Activated CD8-positive, alpha-beta memory T cell treated with anti-CD3 and anti-CD28 coated beads for 1 hour (primary cell): ENCODE measurements at places on chromosomes 7 and 10.

DNA sequence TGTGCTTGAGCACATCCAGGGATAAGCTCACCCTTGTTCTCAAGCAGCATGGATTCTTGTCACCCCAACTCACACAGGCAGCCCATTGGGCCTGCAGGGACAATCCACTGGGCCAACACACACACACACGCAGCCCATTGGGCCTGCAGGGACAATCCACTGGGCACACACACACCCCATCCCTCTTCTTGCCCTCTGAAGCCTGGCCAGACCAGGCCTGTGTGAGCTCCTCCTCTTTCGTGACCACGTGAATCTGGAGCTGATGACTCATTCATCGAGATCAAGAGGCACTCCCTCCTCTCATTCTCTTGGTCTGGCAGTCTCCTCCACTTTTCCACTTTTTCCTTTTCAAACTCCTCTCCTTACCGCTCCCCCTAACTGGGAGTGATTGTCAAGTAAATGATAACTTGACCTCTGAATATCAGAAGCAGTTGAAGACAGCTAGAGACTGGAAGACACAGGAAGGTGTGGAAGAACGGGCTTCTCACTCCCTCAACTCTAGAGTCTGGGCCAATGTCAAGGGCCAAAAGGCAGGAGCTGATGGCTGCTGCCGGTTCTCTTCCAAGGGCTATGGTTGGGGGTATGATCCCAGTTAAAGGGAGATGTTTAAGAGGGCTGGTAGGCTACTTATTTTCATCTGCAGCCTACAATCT lies 89.7 kb downstream of the HIPK2 start:
- DNase-seq: no peak

GRCh38 chr10:21961847-21962246 lies 41.7 kb downstream of the DNAJC1 start:
- DNase-seq: no peak

DNA sequence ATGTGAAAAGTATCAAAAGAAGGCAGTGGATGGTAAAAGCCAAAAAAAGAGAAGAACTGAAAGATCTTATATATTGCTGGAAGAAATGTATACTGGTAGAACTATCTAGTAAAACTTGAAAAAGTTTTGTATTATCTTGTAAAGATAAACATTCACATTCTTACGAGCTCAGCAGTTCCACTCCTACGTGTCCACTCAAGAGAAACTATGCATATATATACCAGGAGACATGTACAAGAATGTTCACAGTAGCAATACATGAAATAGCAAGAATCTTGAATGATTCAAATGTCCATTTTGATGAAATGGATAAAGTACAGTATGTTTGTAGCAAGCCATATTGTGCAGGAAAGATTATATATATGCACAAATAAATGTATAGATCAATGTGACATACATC lies 155.0 kb downstream of the RNF133 start:
- no peak for DNase-seq

- DNase-seq: no peak
Observed at GRCh38 chr10:10432296-10433035, 585.2 kb upstream of the CELF2 start.

GRCh38 chr10:100009793-100010676 lies at the start of gene DNMBP:
TSS of gene DNMBP (minus strand) at chr10:100009947. CDS start at chr10:99972124, 37,823 bp downstream.
- peak; percentile 55 for DNase-seq

DNA sequence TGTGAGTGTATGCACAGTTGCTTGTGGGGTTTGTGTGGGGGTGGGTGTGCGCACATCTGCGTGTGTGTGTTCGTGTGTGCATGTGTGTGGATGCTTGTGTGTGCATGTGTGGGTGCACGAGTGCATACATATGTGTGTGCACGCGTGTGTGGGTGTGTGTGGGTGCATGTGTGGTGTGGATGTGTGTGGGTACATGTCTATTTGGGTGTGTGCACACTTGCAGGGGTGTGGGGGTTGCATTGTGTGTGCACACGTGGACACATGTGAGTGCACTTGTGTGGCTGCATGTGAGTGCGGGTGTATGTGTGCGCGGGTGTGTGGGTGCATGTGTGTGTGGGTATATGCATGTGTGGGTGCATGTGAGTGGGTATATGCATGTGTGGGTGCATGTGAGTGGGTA lies 73.7 kb downstream of the NKX6-2 start:
- no peak for DNase-seq

- DNase-seq: no peak
Observed at GRCh38 chr10:42583828-42584227, 54.5 kb downstream of the ZNF33B start.

DNA sequence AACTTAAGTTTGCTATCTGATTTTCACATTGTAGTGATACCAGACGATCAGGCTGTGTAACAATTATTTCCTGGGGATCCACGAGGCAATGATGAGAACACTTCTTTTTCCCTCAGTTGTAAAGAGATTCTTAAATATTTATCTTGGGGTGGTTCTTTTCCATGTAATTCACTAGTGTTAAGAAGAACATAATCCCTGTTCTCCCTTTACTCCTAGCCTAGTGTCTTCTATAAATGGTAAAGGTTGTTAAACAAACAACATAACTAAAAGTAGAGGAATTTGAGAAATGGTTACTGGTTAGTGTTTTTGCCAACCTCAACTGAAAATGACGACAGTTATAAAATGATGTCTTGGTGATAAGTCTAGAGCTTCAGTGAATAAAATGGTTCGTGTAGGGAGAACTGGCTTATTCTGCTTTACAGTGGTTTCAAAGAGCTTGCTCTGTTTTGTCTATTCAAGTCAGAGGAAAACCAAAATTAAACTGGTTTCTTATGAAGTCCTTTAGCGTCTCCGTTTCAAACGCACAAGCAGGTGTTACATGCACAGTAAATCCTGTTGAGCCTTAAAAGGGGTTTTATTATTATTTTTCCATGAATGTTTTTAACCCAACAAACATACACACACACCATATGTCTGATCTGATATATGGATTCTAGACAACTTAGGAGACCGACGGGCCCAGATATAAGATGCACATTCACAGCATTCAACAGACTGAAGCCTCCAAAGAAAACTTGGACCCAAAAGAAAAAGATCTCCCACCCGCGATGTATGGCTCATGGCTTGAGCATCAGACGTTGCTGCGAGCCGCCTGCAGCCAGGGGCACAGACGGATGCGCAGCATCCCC lies 1.1 kb downstream of the TBX20 start:
- DNase-seq: no peak

DNA sequence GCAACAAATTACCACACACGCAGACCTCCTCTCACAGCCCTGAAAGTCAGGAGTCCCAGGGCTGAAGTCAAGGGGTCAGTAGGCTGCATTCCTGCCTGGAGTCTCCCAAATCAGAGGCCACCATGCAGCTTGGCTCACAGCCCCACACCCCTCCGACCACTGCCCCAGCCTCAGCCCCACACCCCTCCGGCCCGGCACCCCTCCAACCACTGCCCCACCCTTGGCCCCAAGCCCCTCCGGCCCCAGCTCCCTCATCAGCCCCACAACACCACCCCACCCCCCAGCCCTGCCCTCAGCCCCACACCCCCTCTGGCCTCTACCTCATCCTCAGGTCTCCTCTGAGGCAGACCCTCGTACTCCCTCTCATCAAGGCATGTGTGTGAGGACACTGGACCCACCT lies 85.7 kb downstream of the DIP2C start:
- no peak for DNase-seq

DNA sequence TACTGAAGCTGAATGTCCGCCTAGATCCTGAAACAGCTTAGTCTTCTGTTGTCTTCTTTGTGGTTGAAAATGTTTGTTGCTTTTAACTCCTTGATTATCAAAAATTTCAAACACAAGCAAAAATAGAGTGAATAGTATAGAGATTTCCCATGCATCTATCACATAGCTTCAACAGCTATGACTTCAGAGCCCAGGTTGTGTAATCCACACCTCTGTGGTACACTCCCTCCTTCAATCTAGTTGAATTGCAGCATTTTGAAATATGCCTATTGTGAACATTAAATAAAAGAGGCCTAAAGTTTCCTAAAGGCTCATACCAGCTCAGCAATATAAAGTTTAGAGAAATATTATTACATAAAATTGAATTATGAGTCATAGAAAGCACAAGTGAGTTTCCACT lies 204.7 kb upstream of the HDAC9 start:
- no peak for DNase-seq

GRCh38 chr7:26368542-26368941 lies 76.9 kb downstream of the SNX10 start:
- DNase-seq: no peak
